Breast epithelium (tissue), 4 donors: ENCODE measurements at places on chromosomes 5 and 9. TPM values are rescaled to one million over a fixed set of nuclear protein-coding genes. Genes with fewer than 3 reads are reported as not detected.

The BASP1 gene
- 34.9 TPM for total RNA-seq

DNA sequence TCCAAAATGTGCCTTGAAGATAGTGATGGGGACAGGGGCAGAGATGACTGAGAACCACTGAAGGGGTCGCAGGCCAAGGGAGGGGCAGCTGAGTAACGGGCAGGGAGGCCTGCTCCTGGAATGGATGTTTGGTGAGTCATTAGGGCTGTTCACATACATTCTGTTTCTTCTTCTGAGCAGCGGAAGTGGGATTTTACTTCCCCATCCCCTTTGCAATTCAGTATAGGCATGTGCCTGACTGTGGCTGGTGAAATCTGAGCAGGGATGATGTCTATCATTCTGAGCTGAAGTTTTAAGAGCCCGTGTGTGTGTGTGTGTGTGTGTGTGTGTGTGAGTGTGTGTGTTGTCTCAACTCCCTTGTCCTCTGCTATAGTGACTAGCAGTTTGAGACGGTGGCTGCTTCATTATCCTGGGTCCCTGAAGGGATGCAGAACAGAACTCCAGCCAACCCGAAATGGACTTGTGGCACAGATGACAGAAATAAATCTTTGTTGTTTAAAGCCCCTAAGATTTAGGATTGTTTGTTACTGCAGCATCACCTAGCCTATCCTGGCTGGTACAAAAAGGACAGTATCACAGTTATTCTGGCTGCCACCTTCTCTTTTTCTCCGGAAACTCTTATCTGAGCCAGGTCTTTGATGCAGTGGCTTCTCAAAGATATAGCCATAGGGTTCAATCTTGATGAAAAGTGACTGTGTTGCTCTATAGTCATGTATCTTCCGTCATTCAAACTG, 29.2 kb upstream of the TGFBI start:
- no peak for DNase-seq

GRCh38 chr5:74281166-74281565, 359.4 kb downstream of the ENC1 start:
- DNase-seq, result no peak

The WDR38 gene
- total RNA-seq, result 0.33 TPM

The IQGAP2 gene
- total RNA-seq, result 44.6 TPM

The GABRB2 gene
- 2.5 TPM for total RNA-seq

DNA sequence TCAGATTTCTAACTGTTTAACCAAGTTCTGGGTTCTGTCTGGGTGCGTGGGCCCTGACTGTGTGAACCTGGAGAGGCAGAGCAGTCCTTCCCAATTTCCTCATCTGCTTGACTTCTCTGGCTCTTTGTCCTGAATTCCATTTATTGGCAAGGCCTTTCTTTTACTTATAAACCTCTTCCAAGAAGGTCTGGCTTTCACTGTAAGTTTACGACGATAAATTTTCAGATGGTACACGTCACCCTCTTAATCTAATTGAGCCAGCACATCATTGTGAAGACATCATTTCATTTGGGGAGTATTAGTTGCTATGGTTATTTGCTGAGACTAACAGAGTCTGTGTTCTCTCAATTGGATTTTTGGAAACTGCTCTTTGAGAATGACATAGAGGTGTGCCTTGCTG, 92.4 kb downstream of the ARHGAP26 start:
- no peak for DNase-seq

DNA sequence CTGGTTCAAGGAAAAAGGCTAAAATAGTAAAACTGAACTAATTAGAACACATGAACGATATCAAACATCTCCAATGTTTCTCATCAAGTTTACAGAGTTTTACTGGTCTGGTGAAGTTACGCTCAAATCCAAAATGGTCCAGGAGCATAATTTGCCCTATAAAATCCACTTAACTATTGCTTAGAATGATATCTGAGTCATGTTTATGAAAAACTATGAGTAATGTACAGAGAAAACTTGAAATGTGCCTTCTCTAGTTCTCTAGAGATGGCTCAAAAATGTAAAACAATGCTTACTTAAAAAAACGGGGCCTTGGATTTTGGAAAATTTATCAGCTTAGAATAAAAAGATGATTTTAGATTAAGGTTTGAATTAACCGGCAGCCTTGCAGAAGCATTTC, 108.1 kb downstream of the FBXW11 start:
- DNase-seq, result no peak

- DNase-seq, result no peak
Observed at GRCh38 chr5:116930616-116931015, 356.0 kb upstream of the SEMA6A start.

DNA sequence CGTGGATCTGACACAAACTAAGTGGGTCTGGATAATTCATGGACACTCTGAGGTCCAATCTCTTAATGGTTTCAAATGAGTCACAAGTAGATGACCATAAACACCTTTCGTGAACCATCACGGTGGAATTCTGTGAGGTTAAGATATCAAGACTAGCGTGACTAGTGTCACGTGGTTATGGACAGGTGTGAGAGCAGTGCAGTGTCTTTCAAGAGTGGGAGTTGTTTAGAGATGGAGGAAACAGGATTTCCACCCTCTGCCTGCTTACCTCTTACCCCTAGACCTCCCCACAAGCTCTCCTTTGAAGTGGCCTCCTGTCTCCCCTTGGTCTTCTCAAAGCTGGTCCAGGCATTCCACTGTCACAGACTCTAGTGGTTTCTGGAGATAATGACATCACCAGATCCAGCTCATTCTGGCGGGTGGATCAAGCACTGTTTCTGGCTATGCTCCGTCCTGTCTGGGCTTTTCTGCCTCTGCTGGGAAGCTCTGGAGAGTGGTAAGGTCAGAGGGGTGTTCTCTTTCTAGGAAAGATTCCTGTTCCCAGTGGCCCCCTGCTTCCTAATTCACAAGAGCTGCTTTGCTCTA, 20.0 kb upstream of the ZNF782 start:
- no peak for DNase-seq

- no peak for DNase-seq
Observed at GRCh38 chr9:96688187-96688586, 33.1 kb upstream of the PRXL2C start.

- no peak for DNase-seq
Observed at GRCh38 chr9:136618580-136619547, 43.9 kb upstream of the EGFL7 start.

DNA sequence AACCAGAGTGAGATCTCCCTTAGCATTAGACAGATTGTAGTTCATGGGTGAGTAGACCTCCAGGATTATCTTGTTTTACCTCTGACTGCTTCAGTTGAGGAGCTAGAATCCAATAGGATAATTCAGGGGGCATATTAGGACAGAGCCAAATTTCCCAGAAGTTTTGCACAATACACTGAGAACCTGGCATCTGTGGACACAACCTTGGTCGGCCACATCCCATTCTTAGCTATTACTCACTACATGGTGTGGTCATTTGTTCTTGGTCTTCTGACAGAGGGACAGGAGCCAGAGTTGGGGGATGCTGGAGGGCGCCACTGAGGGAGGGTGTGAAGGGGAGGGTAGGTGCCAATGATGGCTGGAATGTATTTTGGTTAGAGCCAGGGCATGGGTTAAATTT, 66.6 kb downstream of the NPR3 start:
- no peak for DNase-seq

- DNase-seq, result no peak
Observed at GRCh38 chr9:137316012-137316981, 14.2 kb upstream of the NRARP start.

GRCh38 chr9:120440791-120441190, 139.2 kb downstream of the CDK5RAP2 start:
- DNase-seq, result no peak

DNA sequence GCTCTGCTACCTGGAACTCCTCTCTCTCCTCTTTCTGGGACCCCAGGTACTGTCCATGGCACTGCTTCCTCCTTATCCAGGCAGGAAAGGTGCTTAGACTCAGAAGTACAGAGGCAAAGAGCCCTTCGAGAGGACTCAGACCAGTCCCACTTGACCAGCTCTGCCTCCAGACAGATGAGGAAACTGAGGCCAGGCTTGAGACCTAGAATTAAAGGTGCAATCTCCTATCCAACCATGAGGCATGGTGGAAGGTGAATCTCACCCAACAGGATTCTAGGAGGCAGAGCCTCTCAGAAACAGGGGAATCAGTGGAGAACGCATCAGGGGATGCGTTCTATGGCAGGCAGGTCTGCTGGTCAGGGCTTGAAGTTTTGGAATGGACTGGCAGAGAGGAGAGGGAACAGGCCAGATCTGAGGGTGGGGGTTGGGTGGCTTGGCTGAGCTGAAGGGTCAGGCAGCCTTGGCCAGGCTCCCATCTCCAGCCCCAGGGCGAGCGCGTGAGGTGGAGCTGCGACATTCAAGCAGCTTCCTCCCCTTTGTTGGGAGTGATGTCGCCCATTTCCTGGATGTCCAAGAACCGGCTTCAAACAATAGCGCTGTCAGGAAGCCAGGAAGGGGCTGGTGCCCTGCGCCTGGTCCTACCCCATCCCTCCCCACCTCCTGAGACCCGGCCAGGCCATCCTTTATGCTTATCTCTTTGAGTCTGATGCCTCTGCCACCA, 26.2 kb downstream of the NDUFA8 start:
- DNase-seq, result no peak

DNA sequence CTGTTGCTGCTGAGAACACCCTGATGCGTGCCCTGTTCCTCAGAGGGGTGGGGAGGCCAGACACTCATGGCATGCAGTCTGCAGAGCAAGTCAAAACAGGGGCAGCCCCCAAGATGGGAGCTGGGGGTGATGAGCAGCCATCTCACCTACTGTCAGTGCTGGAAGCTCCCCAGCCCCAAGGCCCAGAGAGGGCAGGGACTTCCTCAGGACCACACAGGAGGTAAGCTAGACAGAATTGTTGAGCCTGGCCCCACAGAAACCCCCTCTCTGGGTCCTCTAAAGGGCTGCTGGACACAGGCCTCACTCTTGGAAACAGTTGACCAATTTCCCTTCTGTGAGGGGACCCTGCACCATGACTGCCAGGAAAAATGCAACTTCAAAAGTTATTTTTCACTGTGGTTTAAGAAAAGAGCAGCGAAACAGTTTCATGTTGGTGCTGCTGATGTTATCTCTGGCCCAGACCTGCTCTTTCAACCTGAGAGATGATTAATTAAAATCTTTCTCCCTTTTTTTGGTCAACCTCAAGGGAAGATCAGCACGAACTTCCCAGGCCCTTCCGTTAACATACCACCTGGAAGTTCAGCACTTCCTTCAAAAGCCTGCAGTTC, 9.6 kb downstream of the CSF2 start:
- no peak for DNase-seq

The EGFLAM gene
- total RNA-seq, result 31.5 TPM

- no peak for DNase-seq
Observed at GRCh38 chr5:52786949-52787599, 642 bp upstream of the ITGA1 start.

DNA sequence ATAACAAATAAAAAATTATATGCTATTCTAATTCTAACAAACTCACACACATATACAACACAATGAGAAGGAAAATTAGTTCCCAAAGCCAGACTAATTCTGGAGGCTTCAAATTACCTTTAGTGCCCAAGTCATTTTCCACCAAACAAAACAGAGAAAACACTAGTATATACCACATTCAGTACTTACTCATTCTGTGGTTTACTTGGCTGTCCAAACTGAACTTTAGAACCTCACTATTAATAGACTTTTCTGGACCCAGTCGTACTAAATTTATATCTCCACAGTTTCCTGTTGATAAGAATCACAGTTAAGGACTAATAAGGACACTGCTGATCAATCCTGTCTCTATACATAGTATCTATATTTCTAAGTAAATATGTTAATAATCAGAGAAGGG, 66.4 kb downstream of the SETX start:
- no peak for DNase-seq

GRCh38 chr5:107858788-107859187, 188.1 kb upstream of the EFNA5 start:
- DNase-seq, result no peak

GRCh38 chr5:33231935-33232334, 208.8 kb upstream of the TARS1 start:
- no peak for DNase-seq

- no peak for DNase-seq
Observed at GRCh38 chr9:90964101-90965020, 162.7 kb downstream of the SYK start.

DNA sequence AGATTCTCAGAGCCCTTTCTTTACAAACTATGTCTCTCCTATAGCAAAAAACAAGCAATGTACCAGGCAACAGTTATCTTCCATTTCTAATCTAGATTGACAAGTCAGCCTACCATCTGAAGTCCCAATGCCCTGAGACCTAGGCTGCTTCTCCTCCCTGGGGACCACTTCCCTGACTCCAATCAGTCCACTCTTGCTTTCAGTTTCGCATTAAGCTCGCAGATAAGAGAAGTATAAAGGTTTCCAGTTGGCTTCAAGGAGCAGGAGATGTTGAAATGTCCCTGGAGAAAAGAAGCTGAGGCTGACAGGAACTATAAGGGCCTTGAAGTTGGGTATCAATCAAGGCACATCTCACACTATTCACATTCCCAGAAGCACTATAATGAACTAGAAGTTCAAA, 32.3 kb downstream of the ERP44 start:
- DNase-seq, result no peak

GRCh38 chr5:17113174-17113958, 104.1 kb upstream of the BASP1 start:
- DNase-seq, result no peak

DNA sequence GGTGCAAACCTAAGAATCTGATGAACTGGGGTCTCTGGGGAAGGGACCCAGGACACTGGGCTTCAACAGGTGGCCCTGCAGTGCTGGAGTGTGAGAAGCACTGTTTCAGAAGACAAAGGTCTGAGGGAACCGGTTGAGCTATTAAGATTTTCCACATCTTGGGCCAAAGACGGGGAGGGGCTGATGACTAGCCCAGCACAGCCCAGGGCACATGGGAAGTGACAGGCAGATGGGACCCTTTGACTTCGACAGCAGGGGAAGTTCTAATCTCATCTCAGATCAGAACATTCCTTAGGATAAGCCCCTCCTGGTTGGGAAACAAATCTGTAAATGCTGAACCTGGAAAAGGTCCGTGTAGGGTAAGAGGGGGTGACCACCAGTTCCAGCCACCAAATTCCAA, 67.4 kb downstream of the RAPGEF1 start:
- no peak for DNase-seq

GRCh38 chr9:8085986-8086385, 286.4 kb upstream of the DMAC1 start:
- no peak for DNase-seq

DNA sequence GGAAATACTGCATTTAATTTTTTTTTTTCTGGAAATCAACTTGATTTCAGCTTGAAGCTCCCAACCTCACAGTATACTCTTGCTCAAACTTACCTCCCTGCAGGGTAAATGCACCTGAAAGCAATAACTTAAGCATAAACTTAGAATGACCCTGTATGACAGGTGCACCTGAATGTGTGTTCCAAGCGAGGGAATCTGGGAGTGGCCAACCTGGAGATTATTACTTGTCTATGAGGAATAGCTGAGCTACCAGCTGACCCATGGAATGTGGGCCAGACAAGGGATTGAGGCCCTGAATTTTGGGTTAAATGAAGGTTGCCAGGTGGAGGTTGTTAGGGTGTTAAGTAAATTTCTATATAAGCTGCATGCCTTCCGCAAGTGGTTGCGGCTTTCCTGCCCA, 140.6 kb downstream of the OSTF1 start:
- no peak for DNase-seq
